Fibroblast of skin of left quadriceps (primary cell): ENCODE measurements at places on chromosomes 7 and 10.

DNA sequence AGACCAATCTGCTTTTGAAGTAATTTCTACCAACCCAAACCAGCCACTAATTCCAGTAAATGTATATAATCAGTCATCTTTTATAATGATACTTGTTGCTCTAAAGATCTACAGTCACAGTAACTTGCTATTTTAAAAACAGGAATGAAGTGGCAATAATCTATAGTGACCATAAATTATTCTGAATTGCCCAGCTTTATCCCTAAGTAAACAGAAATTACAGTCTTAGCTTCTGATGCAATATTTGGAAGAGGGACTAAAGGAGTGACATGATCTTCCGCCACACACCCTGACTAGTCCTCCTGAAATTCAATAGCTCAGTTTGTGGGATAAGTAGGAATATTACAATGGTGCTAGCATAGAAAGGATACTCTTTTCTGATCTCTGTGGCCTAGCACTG, 96.1 kb downstream of the ATE1 start:
- no peak for DNase-seq

GRCh38 chr7:128076796-128077271, 45.6 kb upstream of the LRRC4 start:
- DNase-seq = no peak

- no peak for DNase-seq
Measured at GRCh38 chr7:87156709-87157108, 4.5 kb downstream of the DMTF1 start.

DNA sequence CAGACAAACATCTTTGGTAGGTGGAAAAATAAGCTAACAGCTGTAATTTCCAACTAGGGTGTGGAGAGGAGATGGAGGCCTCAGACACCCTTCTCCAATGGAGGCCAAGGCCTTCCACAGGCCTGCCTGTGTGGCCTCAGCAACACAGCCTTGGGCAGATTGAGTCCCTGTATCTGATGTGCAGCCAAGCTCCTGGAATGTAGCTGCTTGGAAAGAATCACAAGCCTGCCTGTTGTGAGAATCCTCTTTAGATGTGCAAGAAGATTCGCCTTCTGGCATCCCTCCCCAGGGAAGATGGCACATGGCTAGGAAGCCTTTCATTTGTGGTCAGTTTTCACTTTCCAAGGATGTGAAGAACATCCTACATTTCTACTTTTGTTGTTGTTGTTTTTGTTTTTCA, 684.0 kb downstream of the GRID1 start:
- no peak for DNase-seq

DNA sequence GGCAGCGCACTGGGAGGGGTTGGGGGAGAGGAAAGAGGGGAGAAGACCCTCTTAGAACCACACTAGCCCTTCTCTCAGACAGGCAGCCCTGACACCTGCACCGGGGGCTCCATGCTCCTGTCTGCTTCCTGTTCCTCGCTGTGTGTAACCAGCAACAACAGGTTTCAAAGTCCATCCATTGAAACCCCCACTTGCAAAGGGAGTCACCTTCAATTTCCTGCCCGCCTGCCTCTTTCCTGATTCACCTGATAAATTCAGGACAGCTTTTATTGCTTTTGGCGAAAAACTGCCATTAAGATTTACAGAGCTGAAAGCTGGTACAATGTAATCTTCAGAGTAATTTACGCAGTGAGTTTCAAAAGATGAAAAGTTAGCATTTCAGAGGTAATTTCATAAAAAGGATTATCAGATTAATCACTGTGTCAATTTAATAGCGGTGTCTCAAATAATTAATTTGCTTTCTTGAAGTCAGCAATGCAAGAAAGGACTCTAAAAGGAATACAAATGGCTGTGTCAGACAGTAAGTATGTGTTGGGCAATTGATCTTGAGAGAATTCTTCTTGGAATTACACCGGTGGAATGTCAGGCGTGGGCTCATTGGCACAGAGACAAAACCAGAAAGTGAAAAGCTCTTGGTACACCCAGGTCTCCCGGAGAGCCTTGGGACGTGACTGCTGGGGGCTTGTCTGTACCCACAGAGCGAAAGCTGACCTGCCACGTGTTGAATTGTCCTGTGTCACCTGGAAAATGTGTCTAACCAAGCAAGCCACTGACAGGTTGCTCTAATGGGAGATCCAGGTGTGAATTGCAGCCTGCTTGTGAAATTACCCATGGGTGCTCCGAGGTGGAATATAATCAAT, 60.7 kb downstream of the TMEM209 start:
- peak; percentile 86 for DNase-seq
